ENCODE measurements at places on chromosomes 3 and 15. TPM values are rescaled to one million over a fixed set of nuclear protein-coding genes. Genes with fewer than 3 reads are reported as not detected.

Gene RETNLB
- polyA plus RNA-seq: not detected

DNA sequence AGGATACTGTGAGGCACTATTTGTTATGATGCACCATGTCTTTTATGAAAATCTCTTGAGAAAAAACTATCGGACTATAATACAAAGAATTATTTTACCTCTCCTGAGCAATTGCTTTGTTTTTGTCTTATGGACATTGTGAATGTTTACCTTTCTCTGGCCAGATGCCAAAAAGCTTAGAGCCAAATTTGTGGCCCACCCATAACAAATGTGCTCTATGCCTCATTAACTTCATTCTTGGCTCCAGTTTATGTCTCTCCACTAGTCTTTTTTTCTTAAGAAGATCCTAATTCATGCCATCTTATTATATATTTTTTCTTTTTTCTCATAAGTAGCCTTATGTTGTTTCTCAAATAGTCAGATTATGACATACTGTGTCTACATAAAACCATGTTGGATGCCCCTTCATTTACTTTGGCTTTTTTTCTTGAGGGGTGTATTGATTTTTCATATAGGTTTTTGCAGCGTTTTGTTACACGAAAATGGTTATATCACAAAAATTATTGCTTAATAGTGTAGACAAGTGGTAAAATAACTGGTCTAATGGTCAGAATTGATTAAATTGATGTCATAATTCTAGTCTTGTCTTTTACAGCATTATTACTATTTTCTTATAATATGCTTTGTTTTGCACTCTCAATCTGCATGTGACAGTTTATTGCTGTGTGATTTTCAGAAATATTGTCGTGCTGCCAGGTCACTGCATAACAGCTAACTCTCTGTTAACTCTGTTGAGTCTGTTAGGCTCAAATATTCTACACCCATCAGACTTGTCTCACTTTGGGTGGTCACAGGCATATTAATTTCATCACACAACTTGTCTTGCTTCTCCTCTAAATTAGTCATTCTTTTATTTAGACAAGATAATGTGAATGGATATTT lies 18.2 kb downstream of the SENP8 start:
- DNase-seq: no peak

- DNase-seq: peak; percentile 60
Observed at GRCh38 chr3:154129625-154130024, 8.4 kb downstream of the ARHGEF26 start.

DNA sequence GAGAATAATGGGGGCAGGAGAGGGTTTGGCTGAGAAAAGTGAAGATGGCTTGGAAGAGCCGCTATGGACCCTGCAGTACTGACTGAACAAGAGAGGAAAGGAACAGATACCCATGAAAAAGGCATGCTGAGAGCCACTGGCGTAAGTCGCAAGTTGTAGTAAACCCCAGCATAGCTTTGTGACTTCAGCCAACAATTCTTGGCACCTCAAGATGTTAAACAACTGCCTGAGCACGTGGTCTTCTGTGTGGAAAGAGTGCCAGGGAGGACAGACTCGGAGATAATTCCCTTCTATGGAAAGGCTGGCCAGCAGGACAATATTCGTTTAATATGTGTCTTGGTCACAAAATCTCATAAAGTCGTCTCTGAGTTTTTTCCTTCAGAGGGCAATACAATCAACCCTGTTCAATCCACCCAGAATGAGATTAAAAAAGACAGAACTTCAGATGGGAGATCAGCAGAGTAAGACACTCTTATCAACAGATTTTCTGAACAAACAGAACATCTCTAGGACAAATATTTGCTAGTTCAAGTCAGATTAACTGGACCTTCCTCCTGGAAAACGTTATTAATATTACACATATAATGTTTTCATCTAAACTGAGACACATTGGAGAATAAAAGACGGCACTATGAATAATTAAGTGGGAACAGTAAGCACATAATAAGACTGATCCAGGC lies 49.2 kb downstream of the NEK10 start:
- DNase-seq: peak; percentile 23

Measured in cardiac muscle cell (in vitro differentiated cells and primary cell).